ENCODE measurements at places on chromosomes 6 and 20.

DNA sequence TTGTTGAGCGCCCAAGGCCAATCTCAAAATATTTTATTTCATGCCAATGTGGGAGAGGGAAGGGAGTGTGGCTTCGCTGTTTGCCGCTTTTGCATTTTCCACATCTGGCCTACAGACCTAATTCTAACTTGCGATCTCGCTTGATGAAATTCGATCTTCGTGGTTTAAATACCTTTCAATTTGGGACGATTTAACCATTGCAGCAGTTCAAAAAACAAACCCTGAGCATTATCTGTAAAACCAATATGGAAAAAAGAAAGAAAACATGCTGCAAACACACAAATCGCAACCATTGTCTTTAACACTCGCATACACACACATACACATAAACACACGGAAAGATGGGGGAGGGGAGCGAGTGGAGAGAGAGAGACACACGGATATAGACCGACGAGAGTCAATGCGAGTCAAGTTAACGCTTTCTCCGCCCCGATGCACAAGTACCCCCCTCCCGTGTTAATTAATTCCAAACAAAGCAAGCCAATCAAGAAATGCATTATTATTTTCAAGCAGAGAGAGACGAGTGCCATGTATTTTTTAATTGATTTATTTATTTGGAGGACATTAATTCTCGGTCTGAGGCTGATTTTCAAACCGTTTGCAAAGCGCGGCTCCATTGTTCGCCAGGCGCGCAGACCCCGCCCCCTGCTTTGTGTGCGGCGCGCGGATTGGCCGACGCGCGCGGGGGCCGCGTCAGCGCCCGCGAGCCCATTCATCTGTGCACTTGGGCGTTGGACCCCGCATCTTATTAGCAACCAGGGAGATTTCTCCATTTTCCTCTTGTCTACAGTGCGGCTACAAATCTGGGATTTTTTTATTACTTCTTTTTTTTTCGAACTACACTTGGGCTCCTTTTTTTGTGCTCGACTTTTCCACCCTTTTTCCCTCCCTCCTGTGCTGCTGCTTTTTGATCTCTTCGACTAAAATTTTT is at the start of gene MARCKS:
Gene MARCKS (plus strand): TSS at position 721 of the 931 bp plus-strand sequence. CDS start 401 bp downstream, outside the sequence.
- no peak for DNase-seq

GRCh38 chr6:69647726-69648125 is 149.1 kb downstream of the LMBRD1 start:
- no peak for DNase-seq

DNA sequence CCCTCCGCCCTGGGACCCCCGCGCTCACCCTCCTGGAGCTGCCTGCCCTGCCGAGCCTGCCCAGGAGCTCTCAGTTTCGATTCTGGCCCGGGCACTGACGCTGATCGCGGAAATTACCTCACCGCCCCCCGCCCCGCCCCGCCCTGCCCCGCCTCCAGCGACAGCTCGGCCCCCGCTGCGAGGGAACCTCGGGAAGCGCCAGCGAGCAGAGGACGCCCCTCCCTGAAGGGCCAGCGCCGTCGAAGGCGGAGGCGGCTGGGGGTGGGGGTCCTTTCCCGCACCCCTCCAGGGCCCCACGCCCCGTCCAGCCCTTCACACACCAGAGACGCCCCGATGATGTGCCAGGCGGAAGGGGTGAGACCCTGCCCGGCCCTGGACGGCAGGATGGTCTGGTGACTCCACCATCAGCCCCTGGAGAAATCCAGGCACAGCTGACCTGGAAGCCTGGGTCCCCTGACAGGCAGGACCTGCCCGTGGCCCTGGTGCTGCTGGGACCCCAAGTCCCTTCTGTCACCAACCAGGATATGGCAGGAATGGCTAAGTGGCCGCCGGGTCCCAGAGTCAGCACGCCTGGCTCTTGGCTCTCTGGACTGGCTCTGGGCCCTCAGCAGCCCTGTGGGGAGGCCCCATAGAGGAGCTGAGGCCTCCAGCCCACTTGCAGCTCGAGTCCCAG is at the start of gene HELZ2:
Gene HELZ2 (minus strand): TSS at position 84 of the 673 bp plus-strand sequence. CDS start 1,854 bp downstream, outside the sequence.
- DNase-seq: no peak

- no peak for DNase-seq
Observed at GRCh38 chr6:82365016-82365795, 1.6 kb downstream of the TPBG start.

DNA sequence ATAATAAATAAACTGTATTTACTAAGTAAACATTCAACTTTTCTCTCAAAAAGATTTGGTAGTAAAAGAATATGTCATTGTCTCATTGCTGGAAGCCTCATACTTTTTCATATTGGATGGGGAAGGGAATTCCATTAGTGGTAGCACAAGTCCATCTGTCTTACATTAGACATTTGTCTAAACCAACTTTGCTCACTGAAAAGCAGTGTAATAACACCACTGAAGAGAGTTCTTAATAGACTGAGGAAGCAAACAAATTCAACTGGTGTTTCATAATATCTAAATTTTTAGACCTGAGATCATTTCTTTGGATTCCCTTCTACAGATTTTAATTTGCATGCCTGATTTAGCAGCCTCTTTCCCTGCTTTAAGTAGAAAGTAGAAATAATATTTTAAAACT is 62.7 kb downstream of the PLCB1 start:
- no peak for DNase-seq

DNA sequence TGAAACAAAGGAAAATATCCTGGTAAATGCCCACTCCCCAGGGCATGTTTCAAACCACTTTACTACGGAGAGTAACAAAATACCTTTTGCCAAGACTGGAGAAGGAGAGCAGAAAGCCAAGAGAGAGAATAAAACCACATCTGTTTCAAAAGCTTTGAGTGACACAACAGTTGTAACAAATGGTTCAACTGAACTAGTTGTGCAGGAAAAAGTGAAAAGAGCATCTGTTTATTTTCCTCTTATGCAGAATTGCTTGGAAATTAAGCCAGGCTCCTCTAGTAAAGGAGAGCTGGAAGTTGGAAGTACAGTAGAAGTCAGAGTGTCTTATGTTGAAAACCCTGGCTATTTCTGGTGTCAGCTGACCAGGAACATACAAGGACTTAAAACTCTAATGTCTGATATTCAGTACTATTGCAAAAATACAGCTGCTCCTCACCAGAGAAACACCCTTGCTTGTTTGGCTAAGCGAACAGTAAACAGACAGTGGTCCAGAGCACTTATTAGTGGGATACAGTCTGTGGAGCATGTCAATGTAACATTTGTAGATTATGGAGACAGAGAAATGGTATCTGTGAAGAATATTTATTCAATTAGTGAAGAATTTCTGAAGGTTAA is 2.6 kb downstream of the TDRD6 start:
- no peak for DNase-seq

GRCh38 chr20:32285621-32286371 is 8.3 kb downstream of the KIF3B start:
- DNase-seq: no peak

- DNase-seq: no peak
Observed at GRCh38 chr6:136607932-136608772, 57.9 kb upstream of the MAP7 start.

GRCh38 chr6:21180155-21180554 is 413.4 kb upstream of the SOX4 start:
- no peak for DNase-seq

DNA sequence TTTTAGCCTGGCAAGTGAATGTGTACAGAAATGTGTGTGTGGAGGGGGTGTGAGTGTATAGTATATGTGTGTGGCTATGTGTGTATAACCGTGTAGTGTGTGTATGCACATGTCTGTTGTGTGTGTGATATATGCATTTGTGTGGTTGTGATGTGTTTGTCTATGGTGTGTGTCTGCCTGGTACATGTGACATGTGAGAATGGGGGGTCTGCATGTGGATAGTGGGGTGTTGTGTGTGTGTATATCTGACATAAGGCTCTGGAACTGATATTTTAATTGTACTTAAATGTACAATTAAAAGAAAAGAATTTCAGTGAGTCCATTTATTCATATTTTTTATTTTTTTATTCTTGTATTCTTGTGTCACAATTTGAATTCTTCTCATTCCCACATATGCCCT is 57.2 kb upstream of the CNR1 start:
- DNase-seq: no peak

DNA sequence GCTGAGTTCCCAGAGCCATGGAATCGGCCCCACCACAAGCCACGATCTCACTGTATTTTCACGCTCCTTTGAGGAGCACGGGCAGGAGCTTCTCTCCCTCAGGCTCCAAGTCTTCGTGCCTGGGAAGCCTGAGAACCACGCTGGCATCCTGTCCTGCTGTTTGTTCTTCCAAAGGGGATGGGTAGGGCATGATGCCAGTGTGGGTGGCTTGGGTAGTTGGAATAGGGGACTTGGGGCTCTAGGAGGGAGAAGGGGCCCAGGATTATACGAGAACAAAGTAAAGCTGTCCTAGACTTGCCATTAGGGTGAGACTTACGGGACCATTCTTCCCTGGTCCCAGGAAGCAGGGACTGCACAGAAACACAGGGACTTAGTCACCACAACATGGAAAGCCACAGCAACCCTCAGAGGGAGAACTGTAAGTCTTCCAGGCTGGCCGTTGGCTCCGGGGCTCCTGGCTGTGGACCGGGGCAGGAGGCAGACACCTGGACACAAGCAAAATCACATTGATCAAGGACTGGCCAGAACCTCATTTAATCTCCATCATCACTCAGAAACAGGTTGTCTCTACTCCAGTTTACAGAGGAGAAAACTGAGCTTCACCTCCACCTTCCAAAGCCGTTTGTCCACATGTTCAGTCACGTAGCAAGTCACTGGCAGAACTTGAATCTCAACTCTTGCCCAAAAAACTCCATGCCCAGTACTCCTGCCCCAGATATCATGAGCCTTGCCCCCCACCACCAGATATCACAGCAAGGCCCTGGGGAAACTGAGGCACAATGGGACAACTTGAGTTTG is 1.3 kb downstream of the CCN5 start:
- DNase-seq: no peak

GRCh38 chr6:43723737-43724295 is 36.2 kb upstream of the MRPS18A start:
- no peak for DNase-seq

DNA sequence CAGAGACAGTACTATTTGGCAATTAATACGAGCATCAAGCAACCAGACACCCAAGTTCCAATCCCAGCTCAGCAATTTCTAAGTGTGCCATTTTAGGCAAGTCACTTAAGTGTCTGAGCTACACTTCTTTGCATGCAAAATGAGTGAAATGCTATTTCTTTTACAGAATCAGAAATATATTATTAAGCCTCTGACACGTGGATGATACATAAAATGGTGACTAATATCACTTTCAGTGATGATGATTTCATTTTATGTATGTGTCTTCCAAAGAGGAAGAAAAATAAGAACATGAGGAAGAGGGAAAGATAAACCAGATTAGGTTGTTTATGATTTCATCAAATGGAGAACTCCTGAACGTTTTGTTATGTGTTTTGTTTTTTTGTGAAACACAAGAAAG is 158.6 kb downstream of the TSHZ2 start:
- no peak for DNase-seq

- no peak for DNase-seq
Observed at GRCh38 chr20:10987651-10988383, 314.0 kb upstream of the JAG1 start.

- no peak for DNase-seq
Observed at GRCh38 chr20:8796088-8796660, 272.7 kb upstream of the PLCB4 start.

DNA sequence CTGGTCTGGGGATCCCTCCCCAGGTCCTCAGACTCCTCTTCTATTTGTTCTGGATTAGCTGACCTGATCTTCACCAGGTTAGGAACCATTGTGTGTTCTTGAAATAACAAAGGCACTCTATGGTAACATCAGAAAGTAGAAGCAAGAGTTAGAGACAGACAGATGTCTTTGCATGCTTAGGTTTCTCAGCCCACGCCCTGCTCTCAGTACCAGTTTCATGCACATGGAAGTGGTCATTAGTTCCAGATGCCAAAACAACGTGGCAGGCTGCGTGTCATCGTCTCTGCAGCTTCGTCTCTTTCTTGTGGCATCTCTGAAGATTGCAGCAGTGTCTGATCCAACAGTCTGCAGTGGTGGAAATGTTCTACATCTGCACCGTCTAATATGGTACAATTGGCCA is 89.4 kb downstream of the PACRG start:
- no peak for DNase-seq

DNA sequence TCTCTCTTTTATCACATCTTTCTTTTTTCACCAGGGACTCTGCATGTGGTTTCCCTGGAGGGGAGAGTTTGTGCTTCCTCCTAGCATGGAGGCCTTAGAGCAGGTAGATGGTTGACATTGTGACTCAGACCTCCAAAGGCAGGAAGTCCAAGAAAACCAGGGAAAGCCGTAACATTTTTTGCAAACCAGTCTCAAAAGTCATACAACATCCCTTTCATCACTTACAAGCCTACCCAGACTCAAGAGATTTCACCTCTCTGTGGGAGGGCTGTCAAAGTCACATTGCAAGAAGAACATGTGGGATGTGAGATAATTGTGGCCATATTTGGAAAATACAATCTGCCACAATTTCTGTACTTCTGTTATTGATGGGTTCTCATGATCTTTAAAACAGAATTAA is 46.2 kb downstream of the SNRNP48 start:
- no peak for DNase-seq

DNA sequence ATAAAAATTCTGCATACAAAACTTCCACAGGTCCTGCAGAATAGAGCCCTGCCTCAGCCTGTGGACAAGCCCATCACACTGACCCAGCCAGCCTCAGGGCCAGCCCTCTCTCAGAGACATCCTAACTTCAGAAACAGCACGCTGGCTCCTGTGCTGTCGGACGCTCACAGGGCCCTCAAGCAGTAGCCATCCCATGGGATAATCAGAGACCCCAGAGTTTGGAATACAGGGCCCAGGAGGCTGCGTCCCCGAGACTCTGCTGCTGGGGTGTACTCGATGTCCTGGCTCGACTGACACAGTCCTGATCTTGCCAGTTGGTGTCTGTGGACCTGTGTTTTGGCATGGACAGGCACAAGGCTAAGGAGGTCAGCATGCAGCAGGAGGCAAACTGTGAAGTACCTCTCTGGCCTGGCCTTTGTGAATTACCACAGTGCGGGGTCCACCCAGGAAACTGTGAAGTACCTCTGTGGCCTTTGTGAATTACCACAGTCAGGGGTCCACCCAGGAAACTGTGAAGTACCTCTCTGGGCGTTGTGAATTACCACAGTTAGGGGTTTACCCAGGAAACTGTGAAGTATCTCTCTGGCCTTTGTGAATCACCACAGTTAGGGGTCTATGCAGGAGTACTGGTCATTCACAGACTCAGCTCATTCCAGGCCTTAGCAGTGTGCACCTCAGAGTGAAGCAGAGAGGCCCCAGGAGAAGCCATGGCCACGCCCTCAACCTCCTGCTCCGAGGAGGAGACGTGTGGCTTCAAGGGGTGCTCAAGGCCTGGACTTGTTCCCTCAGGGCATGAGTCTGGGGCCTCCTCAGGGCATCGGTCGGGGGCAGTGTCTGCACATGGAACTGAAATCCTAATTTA is 212.4 kb downstream of the SYNDIG1 start:
- DNase-seq: no peak
